K562 (cell line): ENCODE measurements at places on chromosomes 7 and 10. TPM values are rescaled to one million over a fixed set of nuclear protein-coding genes. Genes with fewer than 3 reads are reported as not detected.

DNA sequence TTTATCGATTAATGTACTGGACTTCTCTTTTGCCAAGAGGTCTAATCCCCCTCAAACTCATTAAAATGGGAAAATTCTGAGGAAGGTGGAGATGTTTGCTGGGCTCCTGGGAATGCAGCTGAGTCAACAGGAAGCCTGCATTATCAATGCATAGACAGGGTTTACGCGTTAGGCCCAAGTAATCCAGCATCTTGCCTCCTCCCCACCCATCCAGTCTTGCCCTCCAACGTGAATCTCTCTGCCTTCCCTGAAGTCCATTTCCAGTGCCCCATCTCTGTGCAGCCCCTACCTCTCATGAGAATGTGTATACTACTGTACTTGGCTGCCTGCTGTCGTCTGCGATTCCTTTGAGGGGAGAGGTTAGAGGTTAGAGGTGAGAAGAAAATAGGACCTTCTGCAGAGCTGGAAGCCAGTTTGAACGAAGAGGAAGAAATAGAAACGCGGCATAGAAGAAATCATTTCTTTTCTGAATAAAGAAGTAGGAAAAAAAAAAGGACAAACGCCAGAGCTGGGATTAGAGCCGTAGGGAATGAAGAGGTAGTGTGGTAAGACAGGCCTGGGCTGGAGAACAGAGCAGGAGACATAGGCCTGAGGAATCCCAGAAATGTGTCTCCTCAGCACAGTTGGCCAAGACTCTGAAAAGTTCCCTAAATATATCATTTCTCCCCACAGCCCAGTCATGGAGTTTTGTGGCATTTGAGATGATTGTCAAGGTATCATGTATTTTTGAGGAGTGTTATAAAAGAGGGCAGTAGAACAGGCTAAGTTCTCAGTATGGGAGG, 75.6 kb downstream of the MYOF start:
- peaks cover 17% of the 10 kb centered on the region for H3K27me3 ChIP-seq
- no peaks in the 10 kb centered on the region for H3K36me3 ChIP-seq
- DNase-seq, result no peak
- H3K27ac ChIP-seq, result no peak overlapping the region
- H3K4me3 ChIP-seq, result no peak overlapping the region

The HTR5A gene
- total RNA-seq, result not detected in 2 replicates

DNA sequence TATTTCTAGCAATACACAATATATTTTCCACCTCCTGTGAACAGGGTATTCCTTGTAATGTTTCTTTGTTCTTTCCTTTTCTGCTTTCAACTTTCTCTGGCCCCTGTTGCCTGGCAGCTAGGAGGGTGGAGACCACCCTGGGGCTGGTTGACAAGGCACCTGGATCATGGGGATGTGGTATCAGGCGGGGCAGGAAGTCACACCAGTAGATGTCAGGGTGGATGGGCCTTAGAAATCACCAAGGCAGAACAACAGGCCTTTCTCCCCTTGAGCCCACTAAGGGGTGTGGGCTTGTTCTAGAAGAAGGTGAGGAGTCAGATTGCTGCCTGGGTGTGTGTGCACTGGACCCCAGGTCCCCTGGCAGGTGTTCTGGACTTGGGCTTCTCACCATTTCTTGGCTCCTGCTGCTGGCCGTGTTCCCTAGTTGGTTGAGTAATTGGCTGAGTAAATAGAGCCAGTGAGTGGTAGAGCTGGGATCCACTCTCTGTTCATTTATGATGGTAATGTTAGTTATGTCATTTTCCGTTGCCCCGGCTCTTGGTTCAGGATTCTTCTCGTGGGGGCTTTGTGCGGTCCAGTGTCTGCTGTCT, 24.9 kb downstream of the ZNF783 start:
- no peak overlapping the region for H3K4me3 ChIP-seq
- H3K27ac ChIP-seq, result no peak overlapping the region
- no peak for DNase-seq
- H3K27me3 ChIP-seq, result peaks cover 24% of the 10 kb centered on the region
- no peaks in the 10 kb centered on the region for H3K4me1 ChIP-seq

- peak; percentile 9 for DNase-seq
- no peaks in the 10 kb centered on the region for H3K36me3 ChIP-seq
- H3K27ac ChIP-seq, result no peak overlapping the region
- H3K4me1 ChIP-seq, result no peaks in the 10 kb centered on the region
- peak overlapping the region; percentile 21 for H3K4me3 ChIP-seq
- H3K27me3 ChIP-seq, result peaks cover 8% of the 10 kb centered on the region; the same call in 1 of the 2 replicates
Observed at GRCh38 chr7:28808796-28809533, 149.2 kb downstream of the TRIL start.

The TET1 gene
- 20.6 and 21.3 TPM in 2 replicates for total RNA-seq

The ZNF92 gene
- 16.2 and 16.6 TPM in 2 replicates for total RNA-seq

DNA sequence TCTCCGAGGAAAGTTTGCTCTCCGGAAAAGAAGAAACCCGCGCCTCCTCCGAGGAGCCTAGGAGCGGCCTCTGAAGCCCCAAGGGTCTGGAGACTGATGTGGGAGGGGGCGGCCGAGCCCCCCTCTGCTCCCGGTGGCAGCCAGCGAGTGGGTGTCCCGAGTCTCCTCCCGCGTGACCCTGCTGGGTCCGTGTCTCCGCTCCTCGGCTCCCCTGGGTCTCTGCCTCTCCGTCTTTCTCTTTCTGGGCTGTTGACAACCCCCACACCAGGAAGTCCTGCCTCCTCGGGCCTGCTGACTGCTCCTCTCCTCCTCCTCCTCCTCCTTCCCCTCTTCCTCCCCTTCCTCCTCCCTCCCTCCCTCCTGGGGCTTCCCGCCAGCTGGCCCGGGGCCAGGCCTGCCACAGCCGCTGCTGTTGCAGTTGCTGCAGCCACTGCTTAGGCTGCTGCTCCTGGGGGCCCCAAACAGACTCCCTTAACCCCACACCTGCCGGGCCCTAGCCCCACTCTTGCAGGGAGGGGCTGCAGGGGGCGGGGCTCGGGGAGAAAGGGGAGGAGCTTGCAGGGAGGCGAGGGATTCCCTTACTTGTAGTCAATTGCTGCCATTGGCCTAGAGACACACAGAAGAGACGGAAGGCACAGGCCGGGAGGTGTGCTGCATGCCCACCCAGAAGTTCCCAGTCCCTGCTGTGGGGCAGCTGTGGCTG, at the start of gene TSC22D4:
TSS of gene TSC22D4 (minus strand) at position 257 of the 703 bp plus-strand sequence. CDS start 1,176 bp downstream, outside the sequence.
- H3K4me3 ChIP-seq, result peak within 1 kb of the TSS; percentile 86
- peaks cover 32% of the 10 kb centered on the region for H3K36me3 ChIP-seq
- peak; percentile 95 for DNase-seq
- peaks cover 77% of the 10 kb centered on the region for H3K4me1 ChIP-seq
- H3K27me3 ChIP-seq, result no peaks in the 10 kb centered on the region

DNA sequence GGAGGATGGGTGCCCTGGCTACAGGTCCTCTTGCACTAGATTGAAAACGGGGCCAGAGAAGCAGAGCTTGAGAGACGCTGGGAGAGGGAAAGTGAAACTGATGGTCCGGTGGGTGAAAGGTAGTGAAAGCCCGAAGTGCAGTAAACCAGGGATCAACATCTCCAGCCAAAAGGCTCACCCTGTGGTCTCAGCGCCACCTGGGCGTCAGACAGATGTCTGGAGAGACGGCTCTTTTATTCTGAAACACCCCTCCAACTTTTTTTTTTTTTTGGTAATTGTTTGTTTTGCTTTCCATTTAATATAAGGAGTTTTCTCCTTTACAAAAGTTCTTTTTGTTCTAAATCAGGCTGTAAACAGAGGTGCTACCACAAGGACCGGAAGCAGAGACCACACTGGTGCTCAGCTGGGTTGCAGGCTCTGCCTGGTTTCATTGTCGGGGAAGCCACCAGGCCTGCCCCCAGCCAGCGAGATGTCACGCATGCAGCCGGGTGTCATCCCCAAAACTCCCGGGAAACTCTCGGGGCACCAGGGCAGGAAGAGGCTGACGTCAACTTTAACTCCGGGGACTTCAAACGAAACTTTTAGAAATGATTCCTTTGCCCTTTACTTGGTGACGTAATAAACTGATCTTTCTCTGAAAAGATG, 11.2 kb downstream of the IL2RA start:
- peak; percentile 23 for DNase-seq
- peaks cover 10% of the 10 kb centered on the region for H3K4me1 ChIP-seq
- no peak overlapping the region for H3K4me3 ChIP-seq
- peaks cover 22% of the 10 kb centered on the region for H3K27me3 ChIP-seq

- DNase-seq, result no peak
- H3K27me3 ChIP-seq, result no peaks in the 10 kb centered on the region
- no peak within 1 kb of the TSS for H3K27ac ChIP-seq
- peaks cover under 1% of the 10 kb centered on the region for H3K4me1 ChIP-seq
- no peak within 1 kb of the TSS for H3K4me3 ChIP-seq
Observed at GRCh38 chr10:133237588-133238465, at the start of gene VENTX. VENTX (plus strand) TSS chr10:133237855; CDS start chr10:133237915, 60 bp downstream.

GRCh38 chr7:73555411-73555982, 2.0 kb downstream of the BCL7B start:
- peak overlapping the region; percentile 95 for H3K4me3 ChIP-seq
- H3K36me3 ChIP-seq, result peaks cover 48% of the 10 kb centered on the region
- DNase-seq, result no peak
- H3K4me1 ChIP-seq, result peaks cover 25% of the 10 kb centered on the region

The AKR1C8 gene
- 0.24 TPM in 1 of 2 replicates, not detected in the other for total RNA-seq

DNA sequence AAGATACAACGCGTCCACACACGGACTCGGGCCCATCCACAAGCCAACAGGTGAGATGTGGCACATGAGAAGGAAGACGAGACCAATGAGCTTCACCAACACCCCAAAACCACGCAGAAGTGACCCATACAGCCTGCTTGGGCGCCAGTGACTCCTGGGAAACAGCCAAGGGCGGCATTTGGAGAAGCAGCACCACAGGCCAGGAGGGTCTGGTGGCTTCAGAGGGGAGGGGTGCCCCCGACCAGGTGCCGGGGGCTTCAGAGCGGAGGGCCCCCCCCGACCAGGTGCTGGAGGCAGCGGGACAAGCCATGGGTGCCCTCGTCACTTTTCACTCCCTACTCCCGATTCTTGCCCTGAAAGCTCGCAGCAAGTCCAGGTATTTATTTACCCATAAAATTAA, 140.1 kb downstream of the DIP2C start:
- peaks cover 45% of the 10 kb centered on the region for H3K27me3 ChIP-seq
- no peaks in the 10 kb centered on the region for H3K36me3 ChIP-seq
- no peaks in the 10 kb centered on the region for H3K4me1 ChIP-seq
- DNase-seq, result no peak
- H3K27ac ChIP-seq, result no peak overlapping the region

DNA sequence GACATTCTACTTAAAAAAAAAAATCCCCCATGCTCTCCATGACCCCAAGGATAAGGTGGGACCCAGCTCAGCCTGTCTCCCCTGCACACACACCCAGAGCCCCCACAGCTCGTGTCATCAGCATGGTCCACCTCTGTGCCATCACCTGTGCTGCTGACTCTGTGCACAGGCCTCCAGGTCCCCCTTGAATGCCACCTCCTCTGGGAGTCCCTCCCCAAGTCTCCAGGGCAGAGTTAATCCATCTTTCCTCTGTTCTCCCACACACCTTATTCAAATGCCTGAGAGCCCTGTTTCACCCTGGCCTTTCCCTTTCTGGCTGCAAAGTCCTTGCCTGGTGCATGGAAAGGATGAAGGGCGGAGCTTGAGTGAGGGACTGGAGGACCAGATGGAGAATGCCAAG, 194.1 kb upstream of the LYZL2 start:
- no peaks in the 10 kb centered on the region; the same call in 2 of the 3 replicates for H3K27me3 ChIP-seq
- peaks cover 20% of the 10 kb centered on the region for H3K4me1 ChIP-seq
- H3K4me3 ChIP-seq, result no peak overlapping the region
- H3K36me3 ChIP-seq, result no peaks in the 10 kb centered on the region
- H3K27ac ChIP-seq, result no peak overlapping the region
